NCI-H748 treated with DMSO at 0.1 percent for 48 hours (cell line): ENCODE measurements at places on chromosomes 4 and X.

- peak; percentile 62 for DNase-seq
Observed at GRCh38 chr4:138938366-138938690, 77.3 kb upstream of the NOCT start.

DNA sequence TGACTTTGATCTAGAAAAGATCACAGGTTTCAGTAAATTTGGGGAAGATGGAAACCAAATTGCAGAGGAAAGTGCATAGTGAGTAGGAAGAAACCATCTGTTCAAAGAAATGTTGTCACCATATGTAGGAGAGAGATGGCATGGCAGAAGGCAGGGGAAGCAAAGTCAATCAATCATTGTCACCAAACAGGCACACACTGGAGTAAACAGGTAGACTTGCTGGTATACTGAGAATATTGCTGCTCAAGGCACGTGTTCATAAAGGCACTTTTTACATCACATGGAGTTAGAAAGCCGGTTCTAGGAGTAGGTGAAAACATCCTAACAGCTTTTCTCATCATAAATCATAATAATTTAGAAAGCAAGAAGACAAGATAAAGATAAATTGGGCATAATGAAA is 550.5 kb upstream of the FAT1 start:
- no peak for DNase-seq

DNA sequence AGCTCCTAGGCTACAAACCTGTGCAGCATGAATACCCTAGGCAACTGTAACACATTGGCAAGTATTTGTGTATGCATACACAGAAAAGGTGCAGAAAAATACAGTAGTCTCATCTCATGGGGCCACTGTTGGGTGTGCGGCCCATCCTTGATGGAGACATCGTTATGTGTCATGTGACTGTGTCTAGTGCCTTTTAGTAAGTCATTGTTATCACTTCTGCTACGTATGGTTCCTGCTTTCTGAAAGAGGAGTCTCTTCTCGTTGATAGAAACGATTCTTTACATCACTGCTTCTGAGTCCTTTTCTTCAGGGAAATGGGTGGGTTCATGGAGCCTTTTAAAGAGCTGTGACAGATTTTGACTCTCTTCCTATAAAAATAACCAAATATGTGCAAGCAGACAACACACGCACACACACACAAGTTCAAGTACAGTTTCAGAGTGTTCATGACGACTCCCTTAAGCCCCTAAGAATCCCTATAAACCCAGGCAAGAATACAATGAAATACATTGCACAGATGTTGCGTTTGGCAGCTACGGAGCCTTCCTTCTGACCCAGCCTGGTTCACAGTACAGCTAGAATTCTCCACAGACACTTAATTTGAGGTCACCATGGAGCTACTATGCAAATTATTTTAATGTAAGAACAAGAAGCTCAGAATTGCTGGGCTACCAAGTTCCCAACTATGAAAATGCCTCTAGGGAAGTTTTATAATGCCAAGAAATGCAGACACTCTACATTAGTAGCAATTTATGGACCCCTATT is 10.2 kb upstream of the STK32B start:
- no peak for DNase-seq

DNA sequence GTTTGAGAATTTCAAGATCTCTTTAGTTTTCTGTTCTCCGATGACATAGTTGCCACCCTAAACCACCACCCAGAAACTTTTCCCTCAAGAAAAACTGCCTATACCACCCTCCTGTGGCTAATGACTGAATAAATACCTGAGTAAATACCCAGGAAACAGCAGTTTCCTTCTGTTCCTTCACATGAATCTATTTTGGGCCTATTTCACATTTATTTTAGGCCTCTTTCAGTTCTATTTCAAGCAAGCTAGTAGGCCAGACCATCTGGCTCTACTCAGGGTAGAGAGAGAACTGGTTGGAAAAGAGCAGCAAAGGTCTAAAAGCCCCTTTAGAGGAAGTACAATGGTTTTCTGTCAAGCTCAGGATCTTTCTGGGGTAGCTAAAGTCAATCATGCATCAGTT is 23.4 kb downstream of the ARHGEF9 start:
- no peak for DNase-seq

DNA sequence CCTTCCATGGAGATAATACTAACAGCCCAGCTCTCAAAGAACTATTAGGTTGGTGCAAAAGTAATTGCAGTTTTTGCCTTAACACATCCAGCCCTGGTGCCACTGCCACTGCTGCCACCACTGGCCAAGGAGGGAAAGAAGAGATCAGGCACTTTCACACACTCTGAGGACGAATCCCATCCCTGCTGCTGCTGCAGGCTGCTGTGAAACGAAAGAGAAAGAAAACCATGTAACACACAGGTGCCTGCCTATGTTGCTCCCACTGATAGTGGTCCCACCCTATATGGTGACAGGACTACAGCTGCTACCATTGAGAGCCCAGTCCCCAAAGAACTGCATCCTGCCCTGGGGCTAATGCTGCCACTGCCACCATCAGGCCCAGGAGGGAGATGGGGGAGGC is 35.1 kb downstream of the TMLHE start:
- no peak for DNase-seq

- DNase-seq, result no peak
Observed at GRCh38 chrX:78725287-78725686, 22.2 kb upstream of the LPAR4 start.

DNA sequence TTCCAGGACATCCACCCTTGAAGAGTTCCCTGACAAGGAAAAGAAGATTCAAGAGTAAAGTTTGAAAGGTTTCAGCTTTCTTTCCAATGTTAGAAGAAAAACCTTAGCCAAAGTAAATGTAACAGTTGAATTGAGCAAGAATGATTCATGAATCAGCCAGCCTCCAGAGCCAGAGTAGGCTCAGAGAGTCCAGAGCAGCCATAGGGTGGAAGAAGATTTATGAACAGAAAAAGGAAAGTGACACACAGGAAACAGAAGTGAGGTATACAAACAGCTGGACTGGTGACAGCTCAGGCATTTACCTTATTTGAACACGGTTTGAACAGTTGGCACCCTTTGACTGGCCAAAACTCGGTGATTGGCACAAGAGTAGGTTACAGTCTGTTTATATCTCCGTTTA is 63.2 kb downstream of the QDPR start:
- no peak for DNase-seq

GRCh38 chr4:158856852-158857251 is 88.0 kb downstream of the FNIP2 start:
- DNase-seq, result peak; percentile 32

DNA sequence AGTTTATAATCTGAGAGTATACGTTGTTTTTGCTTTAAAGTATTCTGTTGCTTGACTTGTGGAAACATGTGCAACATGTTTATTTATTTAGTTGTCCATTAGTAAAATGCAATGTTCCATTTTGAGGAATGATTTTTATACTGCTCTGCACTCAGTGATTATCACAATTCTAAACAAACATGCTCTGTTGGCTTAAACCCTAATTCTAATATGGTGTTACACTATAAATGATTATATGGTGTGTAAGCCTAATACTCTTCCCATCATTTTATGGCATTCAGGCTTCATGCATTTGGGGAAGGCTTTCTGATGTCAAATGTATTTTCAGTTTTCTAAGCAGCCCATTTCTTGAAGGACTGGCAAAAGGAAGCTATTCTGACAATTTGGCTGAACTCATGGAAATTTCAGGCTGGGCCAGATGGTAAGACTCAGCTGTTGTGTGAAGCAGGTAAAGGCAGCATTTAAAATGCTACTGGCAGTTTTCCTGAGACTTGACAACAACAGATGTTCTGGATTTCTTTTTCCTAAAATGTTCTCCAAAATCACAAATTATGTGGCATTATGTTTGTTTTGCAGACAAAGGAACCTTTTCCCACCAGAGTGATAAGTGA is 336.7 kb upstream of the GNPDA2 start:
- no peak for DNase-seq

GRCh38 chr4:90852237-90852636 is 725.0 kb downstream of the CCSER1 start:
- DNase-seq, result no peak

- no peak for DNase-seq
Observed at GRCh38 chrX:65688403-65688871, 21.0 kb downstream of the MSN start.

GRCh38 chrX:150635952-150636351 is 57.2 kb upstream of the MTMR1 start:
- DNase-seq, result no peak

GRCh38 chr4:184282895-184283654 is 65.4 kb upstream of the ENPP6 start:
- no peak for DNase-seq

DNA sequence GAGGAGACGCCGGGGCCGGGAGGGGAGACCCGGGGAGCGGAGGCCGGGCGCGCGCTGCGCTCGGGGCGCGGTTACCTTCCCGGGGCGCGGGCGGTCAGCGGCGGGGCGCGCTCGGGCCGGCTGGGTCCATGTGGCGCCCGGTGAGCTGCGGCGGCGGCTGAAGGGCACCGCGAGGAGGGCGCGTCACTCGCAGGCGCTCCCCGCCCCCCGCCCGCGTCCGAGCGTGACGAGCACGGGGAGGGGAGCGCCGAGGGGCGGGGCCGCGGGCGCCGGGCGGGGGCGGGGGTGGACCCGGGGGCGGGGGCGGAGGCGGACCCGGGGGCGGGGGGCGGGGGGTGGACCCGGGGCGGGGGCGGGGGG is at the start of gene CPLX1:
CPLX1 (minus strand) TSS at position 159 of the 360 bp plus-strand sequence. CDS start 1,607 bp downstream, outside the sequence.
- no peak for DNase-seq

- no peak for DNase-seq
Observed at GRCh38 chr4:85610450-85610849, 135.5 kb downstream of the ARHGAP24 start.

DNA sequence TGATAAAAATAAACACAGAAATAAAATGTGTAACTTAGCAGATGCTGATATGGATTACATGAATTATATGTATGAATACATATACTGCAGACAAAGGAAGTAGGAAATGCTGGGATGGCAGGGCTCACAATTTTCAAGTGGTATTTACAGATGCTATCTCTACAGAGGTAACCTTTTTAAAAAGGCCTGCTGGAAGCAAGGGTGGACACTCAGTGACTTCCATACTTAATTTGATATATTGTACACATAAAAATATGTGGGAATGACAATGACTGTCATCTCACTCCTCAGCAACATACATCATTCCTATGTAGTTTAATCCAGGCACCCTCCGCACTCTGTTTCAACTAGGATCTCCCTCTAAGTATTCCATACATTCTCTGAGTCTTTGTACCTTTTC is 452.9 kb downstream of the DTHD1 start:
- no peak for DNase-seq

- no peak for DNase-seq
Observed at GRCh38 chr4:23171976-23172375, 479.2 kb downstream of the GBA3 start.

DNA sequence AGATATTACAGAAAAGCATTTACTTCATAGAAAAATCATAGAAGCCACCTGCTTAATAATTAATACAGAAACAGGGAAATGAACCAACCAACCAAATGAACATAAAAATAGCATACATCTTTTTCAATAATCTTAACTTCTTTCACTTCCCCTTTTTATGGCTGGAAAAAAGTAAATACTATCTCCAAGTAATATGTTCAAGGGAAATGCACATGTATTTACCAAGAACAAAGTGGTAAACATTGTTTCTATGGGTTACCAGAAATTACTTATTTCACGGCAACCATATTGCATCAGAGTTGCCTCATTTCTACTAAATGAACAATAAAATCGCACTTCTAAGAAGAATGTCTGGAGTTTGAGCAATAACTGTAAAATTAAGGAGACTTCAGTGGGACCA is 321.3 kb downstream of the TMA16 start:
- DNase-seq, result no peak

- DNase-seq, result no peak
Observed at GRCh38 chr4:133694416-133694815, 507.2 kb downstream of the PABPC4L start.

DNA sequence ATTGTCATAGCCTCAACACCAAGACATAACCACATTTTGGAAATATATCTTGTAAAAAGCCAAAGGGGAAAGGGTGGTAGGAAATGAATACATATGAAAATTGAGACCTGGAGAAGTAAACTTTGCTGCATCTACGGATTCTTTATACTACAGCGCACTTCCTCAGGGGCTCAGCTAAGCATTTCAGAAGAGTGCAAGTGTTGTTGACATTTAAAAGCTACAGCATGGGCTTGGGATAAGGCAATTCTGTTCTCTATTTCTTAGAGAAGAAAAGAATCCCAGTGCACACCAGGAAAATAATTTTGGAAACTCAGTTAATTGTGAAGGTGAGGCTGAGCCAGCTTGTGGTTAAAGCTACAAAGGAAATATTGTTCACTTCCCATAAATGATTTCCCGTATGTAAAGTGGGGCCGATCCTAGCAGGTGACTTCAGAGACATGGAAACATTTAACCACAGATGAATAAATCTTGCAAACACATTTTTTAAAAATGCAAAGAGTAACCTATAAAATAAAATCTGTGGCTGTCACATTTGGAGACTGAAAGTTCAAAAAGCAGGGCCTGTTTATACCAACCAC is 12.6 kb upstream of the GBA3 start:
- DNase-seq, result no peak

DNA sequence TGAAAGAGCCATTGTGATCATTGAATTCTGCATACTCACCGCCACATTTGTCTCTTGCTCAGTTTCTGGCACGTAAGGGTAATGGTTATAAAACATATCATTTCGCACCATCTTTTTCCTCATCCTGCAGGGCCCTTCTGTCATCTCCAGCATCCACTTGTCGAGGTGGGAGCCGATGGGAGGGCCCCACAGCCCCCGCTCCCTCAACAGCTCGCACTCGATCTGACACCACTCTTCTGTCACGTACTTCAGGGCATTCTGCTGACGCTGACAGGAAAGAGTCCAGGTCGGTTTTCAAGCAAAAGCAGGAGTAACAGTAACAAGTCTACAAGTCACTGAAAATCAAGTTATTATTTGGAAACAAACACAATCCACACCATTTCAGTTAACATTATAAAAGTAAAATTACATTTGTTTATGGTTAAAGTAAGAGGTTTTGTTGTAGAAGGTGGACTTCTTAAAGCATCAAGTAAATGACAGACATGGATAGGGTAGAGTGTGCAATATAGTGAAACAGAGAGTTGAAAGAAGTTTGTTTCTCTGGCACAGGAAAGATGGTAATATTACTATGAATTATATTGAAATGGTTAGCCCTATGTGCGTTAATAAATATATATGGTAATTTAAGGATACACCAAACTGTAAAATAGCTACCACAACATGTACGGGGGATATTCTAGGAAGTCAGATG is 150.6 kb downstream of the CDS1 start:
- no peak for DNase-seq

DNA sequence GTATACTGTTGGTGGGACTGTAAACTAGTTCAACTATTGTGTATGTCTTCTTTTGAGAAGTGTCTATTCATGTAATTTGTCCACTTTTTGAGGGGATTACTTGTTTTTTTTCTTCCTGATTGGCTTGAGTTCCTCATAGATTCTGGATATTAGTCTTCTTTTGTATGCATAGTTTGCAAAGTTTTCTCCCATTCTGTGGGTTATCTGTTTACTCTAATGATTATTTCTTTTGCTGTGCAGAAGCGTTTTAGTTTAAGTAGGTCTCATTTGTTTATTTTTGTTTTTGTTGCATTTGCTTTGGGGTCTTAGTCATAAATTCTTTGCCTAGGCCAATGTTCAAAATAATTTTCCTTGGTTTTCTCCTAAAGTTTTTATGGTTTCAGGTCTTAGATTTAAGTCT is 26.6 kb upstream of the ANTXR2 start:
- DNase-seq, result no peak

- no peak for DNase-seq
Observed at GRCh38 chr4:186580669-186581068, 25.3 kb upstream of the MTNR1A start.
